ENCODE measurements at places on chromosomes 7 and 10.

DNA sequence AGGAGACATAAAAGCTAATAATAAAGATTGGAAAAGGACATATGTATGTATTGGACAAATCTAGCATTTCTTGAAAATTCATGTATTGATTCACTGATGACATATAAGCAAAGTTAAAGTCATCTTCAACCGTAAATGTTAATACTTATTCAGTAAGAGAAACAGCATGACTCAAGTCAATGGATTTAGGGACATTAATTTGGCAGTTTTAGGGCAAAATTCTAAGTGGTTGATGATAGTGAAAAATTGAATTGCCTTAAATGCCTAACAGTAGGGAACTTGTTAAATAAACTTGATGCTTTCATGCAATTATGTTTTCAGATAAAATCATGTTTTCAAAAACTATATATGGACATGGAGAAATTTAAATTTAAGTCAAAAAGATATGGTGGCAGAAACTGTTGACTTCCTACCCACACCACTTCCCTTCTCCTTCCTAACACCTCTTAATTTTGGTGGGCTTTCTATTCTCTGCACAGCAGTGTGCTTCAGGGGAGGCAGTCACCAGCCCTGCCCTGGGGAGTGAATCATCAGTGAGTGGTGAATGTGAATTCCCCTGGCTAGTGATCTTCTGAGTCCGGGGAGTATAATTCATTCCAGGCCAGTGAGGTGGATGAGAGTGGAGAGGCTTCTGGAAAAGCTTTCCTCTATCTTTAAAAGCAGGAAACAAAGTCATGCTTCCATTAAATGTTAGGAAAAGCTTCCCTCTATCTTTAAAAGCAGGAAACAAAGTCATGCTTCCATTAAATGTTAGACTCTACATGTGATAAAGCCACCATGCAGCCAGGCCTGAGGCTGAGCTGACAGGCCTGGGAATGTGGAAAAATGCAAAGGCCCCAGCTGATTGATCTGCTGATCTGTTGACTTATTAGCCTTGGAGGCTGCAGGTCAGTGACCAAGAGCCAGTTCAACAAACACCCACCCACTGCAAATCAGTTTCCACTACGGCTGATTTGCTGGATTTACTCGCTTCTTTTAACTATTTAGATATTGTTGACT lies 25.2 kb upstream of the ITGB1 start:
- DNase-seq = no peak

GRCh38 chr10:30488316-30488715 lies 54.3 kb downstream of the MAP3K8 start:
- no peak for DNase-seq

- no peak for DNase-seq
These were observed 25.0 kb upstream of the AQP1 start for GRCh38 chr7:30886608-30887011.

DNA sequence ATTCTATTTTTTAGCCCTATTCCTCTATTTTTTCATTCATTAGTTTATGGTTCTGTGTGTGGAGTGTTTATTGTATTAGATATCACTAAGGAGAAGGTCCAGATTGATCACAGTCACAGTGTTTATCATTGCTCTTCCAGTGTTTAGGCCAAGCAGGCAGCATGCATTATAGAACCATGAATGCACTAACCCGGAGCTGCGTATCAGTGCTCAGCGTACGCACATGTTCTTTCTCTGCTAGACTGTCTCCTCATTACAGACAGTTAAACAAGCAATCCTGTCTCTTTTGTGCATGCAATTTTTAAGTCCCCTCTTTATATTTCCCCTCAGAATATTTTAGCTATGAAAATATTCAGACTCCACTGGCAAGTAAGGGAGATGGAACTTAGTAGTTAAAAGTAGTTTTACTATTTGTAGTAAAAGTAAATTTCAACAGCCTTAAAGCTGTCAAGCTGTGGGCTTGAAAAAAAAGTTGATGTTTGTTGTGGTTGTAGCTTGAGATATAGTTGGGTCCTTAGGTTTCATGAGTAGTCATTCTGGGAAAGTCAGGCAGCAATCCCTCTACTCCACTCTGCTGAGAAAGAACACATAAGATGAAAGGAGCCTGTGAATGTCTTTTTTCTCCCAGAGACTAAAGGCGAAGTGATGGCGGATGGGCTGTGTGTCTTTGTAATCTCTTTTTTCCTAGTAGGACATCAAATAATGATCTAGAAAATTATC lies 260.4 kb downstream of the CDK14 start:
- no peak for DNase-seq

- DNase-seq = no peak
These were observed 113.4 kb downstream of the PLPP4 start for GRCh38 chr10:120570418-120570817.

DNA sequence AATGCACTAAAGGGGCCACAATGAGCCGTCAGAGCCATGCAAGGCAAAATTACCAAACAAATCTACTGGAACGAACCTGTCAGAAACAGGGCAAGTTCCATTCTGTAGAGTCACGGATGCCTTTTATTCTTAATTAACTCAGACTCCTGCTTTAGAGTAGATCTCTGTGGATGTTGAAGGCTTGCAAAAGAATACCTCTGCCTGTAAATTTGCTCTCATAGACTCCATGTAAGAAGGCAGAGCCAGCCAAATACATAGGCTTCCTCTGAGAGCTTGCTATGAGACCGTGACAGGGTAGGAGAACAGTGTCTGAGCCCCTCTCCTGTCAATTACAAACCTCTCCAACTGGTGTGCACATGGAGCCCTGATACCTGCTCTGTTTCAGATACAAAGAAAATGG lies 787.9 kb upstream of the POM121L12 start:
- DNase-seq = no peak

GRCh38 chr10:20132816-20133215 lies 316.6 kb downstream of the PLXDC2 start:
- DNase-seq = no peak
